NCI-H2081 (cell line): ENCODE measurements at places on chromosomes 12 and 14.

- no peak for DNase-seq
These were observed 325.1 kb upstream of the DCN start for GRCh38 chr12:91507754-91508153.

DNA sequence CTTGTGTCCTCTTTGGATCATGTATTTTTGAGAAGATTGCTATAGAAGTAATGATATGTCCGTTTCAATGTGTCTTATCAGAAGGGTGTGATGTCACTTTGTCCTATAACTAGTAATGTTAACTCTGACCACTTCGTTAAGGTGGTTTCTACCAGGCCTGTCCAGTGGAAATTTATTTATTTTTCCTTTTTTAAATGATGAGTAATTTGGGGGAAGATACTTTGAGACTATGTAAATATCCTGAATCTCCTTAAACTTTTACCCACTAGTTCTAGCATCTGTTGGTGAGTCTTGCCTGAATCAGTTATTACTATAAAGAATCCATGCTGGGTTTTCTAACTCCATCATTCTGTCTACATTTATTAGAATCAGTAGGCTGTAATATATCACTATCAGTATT, 15.3 kb downstream of the EP400 start:
- DNase-seq: no peak

DNA sequence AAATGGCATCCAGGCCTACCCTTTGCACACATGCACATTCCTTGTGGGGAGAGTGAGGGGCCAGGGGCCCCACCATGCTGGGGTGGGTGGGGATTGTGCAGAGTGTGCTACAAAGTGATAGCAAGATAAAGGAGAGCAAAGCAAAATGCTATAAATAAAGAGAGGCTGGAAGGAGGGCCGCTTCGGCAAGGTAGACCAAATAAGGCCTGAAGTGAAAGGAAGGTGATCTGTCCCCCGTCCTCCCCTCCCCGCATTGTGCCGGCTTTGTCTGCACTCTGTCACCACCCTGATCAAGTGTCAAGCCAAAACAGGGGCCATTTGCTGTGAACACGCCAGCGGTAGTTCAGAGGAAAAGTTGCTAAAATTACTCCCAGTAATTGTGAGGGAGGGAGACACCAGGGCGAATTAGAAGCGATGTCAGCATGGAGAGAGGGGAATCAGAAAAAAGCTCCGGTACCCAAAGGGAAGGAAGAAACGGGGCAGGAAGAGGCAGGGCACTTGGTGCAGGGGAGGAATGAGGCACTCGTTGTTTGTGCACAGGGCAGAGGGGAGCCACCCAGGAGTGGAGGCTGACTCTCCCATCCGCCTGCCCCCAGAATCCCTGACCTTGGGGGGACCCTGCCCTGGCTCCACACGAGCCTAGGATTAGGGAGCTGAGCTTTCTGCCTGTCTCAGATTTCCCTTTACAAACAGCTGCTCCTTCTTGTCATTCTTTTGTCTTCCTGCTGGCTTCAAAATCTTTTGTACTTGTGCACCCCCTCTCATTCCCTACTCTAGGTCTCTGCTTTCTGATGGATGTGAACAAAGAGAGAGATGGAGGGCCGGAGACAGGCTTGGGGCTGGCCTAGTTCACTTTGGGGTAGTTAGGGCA, 2.9 kb upstream of the MYH7 start:
- DNase-seq: no peak

DNA sequence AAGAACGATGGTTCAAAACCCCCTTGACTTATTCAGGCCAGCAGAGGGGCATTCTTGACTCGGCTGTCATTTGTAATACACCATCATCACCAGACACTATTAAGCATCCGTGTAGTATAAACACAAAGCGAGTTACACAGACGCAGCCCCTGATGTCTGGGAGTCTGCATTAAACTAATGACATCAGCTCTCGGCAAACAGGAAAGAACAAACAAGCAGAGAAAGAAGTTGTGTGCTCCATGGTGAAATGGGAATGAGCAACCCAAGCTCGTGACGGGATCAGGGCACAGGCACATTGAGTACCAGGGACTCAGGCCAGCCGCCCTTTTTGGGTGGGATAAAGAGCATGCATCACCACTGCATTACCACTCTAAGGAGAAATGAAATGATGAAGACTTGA, 460.1 kb downstream of the MED13L start:
- no peak for DNase-seq

GRCh38 chr12:96054244-96054610, 18.8 kb upstream of the LTA4H start:
- DNase-seq: no peak

- no peak for DNase-seq
These were observed 4.4 kb downstream of the TRMT61A start for GRCh38 chr14:103533137-103533998.

- DNase-seq: no peak
These were observed 104.8 kb downstream of the MYF5 start for GRCh38 chr12:80821513-80822000.

DNA sequence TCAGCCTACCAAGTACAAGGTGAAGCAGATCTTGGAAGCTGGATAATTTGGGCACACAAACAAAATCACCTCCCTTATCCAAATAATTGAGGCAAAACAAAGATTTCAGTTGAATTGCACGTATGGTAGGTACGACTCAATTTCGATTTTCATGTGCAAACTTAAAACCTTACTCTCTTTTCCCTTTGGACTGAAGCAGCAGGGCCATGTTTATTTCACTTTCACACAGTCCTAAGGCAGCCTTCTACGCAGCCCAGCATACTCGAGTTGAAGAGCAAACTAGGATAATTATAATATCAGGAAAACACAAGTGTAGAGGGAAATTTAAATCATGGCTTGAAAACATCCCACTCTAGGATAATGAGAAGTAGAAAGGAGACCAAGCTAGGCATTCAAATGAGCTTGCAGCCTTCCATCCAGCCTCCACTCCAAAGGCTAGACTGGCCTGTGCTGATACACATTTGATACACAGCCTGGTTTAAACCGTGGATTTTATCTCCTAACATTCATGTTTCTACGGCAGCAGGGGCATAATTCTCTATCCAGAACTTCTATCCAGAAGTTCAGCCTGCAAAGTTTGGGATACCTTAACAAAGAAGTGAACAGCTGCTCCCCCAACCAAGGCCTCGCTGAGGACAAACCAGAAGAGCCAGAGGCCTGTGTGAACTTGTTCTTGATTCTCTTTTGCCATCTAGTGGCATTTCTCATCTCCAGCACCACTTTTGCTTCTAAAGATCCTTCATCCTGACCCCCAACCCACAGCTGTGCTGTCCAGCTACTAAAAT, 2.4 kb upstream of the RNASE7 start:
- no peak for DNase-seq

DNA sequence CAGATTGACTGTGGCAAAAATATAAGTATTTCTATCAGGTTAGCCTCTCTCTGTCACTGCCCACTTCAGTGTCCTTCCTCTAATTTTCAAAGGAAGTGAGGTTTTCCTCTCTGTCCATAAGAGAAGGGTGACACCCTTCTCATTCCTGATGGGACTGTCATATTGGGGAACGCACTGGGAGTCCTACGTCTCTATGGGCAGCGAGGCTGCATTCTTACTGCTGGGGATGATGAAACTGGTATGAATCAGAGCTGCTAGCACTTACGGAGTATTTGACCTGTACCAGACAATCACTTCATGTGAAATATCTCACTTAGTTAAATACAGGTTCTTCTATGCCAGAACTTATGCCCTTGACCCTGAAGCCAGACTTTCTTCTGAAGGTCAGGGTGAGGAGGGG, 436.3 kb downstream of the DPF3 start:
- DNase-seq: no peak

- DNase-seq: no peak
These were observed 430.5 kb downstream of the DPF3 start for GRCh38 chr14:72463291-72463866.

- DNase-seq: no peak
These were observed 146.6 kb downstream of the NRXN3 start for GRCh38 chr14:78316786-78317185.

DNA sequence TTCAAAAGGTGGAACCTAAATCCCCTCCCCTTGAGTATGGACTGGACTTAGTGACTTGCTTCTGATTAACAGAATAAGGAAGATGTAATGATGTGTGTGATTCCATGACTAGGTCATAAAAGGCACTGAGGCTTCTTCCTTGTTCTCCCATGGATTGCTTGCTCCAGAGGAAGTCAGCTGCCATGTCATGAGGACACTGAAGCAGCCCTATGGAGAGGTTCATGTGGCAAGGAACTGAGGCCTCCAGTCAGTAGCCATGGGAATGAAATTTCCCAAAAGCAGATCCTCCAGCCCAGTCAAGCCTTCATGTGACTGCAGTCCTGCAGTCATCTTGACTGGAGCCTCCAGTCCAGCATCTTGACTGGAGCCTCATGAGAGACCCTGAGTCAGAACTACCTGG, 10.7 kb downstream of the TMBIM4 start:
- DNase-seq: no peak

- no peak for DNase-seq
These were observed 8.5 kb downstream of the CTDSP2 start for GRCh38 chr12:57837864-57838562.

GRCh38 chr12:121729021-121729420, 16.5 kb downstream of the TMEM120B start:
- no peak for DNase-seq

GRCh38 chr14:102777711-102778337, 575 bp downstream of the TRAF3 start:
- DNase-seq: no peak

- no peak for DNase-seq
These were observed 11.7 kb downstream of the FIGNL2 start for GRCh38 chr12:51836827-51837173.

DNA sequence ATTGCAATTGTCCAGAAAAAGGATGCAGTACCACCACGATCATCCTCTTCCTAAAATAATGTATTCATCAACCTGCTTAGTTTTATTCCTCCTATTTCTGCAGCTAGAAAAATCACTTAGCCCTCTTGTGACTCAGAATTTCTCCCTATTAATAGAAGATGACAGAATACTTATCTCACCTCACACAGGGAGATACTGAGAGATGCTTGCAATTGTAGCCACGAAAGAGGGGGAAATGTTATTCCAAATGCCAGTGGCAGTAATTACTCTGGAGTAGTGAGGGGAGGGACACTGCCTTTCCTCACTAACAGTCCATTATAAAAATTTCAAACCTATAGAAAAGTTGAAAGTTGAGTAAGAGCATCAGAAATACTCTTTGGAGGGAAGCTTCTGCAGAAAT, 11.8 kb upstream of the DUSP6 start:
- no peak for DNase-seq

DNA sequence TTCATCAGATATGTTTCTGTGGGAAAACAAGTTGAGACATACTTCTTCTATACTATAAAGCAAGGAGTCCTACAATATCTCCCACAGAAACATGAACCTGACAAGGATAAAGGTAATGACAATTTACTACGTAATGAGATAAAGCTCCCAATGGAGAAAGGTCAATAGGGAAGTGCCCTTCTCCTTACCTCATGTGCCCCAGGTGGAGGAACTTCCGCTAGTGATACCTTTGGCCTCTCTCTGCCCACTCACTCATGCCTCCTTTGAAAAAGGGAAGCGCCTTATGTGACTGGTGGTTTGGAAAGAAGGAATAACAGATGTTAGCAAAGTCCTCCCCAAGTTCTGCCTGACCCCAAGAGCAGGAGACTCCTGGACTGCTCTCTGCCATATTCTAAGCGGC, 305.3 kb downstream of the ITPR2 start:
- no peak for DNase-seq

- no peak for DNase-seq
These were observed 14.2 kb downstream of the AMN1 start for GRCh38 chr12:31714406-31715271.

DNA sequence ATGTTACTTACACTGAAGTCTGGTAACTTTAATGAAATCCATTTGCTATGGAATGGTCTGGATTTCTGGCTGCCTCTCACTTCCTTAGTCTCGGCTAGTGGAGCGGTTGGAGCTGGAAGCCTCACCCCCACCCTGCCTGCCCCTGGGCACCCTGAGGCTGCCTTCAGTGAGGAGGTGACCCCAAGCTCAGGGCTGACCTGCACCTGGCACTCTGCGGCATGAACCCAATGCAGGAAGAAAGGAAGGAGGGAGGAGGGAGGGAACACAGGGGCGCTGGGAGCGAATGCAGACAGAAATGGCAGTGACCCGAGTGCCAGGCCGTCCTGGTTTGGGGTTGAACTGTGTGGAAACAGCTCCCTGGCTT, 353.1 kb downstream of the TMEM121 start:
- DNase-seq: no peak

GRCh38 chr14:22579236-22579635, 9.8 kb downstream of the DAD1 start:
- no peak for DNase-seq

GRCh38 chr12:10721651-10722501, 1.2 kb downstream of the YBX3 start:
- DNase-seq: peak; percentile 46

GRCh38 chr12:22271023-22271422, 63.5 kb downstream of the ST8SIA1 start:
- DNase-seq: no peak

DNA sequence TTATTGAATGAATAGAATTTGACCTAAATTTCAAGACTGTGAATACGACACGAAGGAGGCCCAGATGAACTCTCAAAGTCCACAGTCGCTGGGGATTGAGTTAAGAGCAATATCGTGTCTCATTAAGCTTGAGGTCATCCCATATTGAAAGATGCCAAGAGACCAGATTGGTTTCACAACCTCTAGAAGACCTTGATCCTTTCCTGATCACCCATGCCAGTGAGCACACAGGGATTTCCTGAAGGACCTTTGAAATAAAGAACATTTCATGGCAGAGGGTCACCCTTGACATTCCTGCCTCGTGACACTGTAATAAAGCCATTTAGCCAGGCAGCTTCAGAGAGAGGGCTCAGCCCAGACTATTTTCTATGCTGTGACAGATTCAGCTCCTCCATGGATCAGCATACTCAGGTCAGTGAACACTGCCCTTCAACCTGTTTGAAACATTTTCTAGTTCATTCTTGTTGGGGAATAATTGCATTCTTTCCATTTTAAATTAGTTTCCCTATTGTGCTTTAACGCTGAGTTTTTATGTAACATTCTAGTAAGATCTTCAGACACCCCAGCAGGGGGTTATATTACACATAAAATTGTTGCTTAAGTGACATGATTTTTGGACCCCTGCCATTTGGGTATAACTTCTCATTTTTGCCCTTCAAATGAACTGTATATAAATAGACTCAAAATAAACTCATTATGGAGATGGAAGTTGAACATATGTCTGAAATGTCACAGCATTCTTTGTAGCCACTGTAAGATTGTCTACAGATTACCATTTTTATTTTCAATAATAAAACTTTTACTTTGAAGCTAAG, 213.2 kb downstream of the C12orf50 start:
- no peak for DNase-seq

- no peak for DNase-seq
These were observed 14.3 kb downstream of the PTCSC3 start for GRCh38 chr14:36162267-36162666.

DNA sequence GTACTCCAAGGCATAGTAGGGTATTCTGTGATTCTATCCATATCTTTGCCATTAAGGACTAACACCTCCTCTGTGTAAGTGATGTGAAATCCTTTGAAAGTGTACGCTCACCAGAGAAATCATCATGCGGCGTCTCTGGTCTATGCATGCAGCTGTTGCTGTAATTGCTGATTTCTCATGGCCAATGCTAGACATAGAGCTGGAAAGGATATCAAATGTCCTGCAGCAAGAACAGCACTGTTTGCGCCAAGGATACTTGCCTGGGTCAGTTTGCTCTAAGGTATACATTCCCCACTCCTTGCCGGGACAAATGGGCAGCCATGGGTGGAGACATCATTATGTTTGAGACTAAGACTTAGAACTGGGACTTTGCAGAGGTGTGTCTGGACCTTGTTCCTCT, 896.4 kb downstream of the BCL11B start:
- no peak for DNase-seq

- DNase-seq: no peak
These were observed 147.6 kb downstream of the CHST11 start for GRCh38 chr12:104604070-104604994.
